ENCODE measurements at places on chromosomes 1 and 21.

- DNase-seq, result no peak
Observed at GRCh38 chr1:202987922-202988583, 19.1 kb upstream of the TMEM183A start.

GRCh38 chr1:22540337-22540736 lies 23.0 kb upstream of the EPHA8 start:
- DNase-seq, result no peak

- no peak for DNase-seq
Observed at GRCh38 chr21:22062472-22063139, 1064.4 kb downstream of the NCAM2 start.

- no peak for DNase-seq
Observed at GRCh38 chr1:6917067-6917466, 131.8 kb downstream of the CAMTA1 start.

- no peak for DNase-seq
Observed at GRCh38 chr1:95584315-95584714, 350.3 kb downstream of the RWDD3 start.
